Activated naive CD4-positive, alpha-beta T cell treated with anti-CD3 and anti-CD28 coated beads, Interleukin-2, amount 50 U/mL, for 16 hours (primary cell): ENCODE measurements at places on chromosomes 4 and X.

GRCh38 chrX:152418025-152418424 lies 33.1 kb downstream of the GABRA3 start:
- no peak for DNase-seq

DNA sequence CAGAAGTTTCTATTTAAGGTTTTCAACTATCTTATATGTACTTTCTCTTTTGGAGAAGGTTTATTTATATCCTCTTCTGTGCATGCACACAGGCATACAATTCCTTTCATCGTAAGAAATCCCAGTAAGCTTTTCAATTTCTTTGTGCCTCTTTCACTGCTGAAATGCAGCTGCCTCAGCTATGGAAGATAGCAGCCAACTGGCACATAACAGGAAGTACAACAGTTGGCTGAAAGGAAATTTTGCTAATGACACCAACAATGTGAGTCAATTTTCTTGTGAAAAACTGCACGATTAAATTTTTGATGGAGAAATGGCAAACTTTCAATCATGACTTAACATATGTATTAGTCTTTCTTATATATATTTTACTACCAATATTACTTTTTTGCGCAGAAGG lies 74.5 kb upstream of the PAQR3 start:
- no peak for DNase-seq

GRCh38 chr4:133320576-133321170 lies 171.6 kb downstream of the PCDH10 start:
- no peak for DNase-seq

GRCh38 chr4:7980036-7980435 lies 40.4 kb upstream of the AFAP1 start:
- no peak for DNase-seq

DNA sequence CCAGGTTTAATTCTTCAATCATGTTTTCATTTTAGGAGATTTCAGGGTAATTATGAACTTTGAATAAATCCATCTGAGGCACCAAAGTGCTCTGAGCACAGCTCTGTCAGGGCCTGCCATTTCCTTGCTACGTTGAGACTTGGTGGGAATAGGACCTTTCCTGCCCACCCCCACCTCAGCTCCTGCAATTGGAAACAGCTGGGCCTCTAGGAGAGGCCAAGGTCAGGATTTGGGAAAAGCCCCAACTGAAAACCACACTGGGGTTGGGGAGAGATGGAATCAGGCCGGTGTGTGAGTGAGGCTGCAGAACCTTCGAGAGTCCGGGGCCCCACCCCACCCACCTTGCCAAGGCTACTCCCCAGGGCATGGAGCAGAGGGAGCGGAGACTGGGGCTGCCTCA lies 212.7 kb upstream of the BCOR start:
- no peak for DNase-seq

DNA sequence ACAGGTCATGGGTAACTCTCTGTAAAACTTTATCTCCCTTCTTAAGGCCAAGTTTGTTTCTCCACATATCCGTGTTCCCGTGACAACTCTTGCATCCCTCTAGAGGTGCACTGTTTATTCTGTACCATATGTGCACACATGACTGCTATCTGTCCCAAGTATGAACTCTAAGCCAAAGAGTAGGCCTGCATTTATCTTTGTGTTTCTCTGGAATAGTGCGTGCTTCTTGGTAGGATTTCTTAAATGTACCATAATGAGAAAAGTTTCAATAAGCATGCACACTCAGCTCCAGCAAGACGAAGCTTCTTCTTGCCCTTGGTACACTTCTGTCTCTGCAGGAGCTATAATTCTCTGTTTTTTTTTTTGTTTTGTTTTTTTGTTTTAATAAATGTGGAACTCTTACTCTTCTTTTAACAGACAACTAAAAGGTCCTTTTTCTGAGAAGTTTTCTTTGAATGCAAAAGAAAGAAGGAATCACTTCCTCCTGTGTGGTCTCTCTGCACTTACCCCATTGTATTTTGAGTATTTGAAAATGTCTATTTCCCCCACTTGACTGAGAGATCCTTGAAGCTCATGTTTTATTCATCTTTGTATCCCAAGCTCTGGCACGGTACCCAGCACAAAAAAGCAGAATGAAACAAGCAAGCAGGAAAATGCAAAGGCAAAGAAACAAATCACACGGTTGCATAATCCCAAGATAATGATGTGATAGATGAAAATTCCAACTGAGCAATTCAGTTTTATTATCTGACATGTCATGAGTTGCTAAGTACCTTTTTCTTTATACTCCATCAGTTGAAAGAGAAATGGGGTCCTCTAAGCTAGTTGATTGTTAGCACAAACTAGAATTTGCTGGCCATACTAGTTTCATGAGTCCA lies 521.9 kb upstream of the BOD1L1 start:
- no peak for DNase-seq

DNA sequence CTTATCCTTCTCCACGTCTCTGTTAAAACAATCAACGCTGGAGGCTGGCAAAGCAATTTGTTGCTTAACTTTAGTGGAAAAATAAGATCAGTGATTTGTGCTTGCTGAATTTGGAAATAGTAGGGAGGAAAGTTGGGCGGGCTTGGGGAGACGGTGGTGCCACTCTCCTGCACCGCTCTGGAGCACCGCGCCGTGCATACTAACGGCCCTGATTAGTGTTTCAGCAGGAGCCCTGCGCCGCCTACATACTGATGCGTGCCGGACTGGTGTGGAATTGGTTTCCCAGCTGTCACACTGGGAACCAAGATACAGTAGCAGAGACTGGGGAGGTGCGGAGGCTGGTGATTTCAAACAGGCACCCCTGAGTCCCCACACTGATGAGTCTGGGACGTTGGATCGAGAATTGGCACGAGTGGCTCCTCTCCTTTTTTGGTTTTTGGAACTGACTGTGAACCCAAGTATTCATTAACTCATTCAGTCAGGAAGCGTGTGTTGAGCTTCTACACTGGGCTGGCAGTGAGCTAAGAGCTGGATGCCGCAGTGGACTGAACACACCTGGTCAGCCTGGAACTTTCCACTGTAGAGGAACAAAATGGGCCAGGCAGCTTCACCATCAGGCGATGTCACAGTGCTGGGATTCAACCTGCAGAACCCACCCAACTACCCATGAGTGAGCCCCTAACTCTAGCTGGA lies 29.0 kb upstream of the PSAPL1 start:
- no peak for DNase-seq

GRCh38 chr4:1602655-1603412 lies 81.3 kb downstream of the FAM53A start:
- DNase-seq = no peak

GRCh38 chrX:252244-252956 lies 28.8 kb upstream of the PLCXD1 start:
- no peak for DNase-seq

- DNase-seq = no peak
Observed at GRCh38 chr4:94757192-94758140, at the start of gene BMPR1B. Gene BMPR1B, plus strand, starts transcription at chr4:94757955. Its CDS starts 346,470 bp downstream, at chr4:95104425.
